ENCODE measurements at places on chromosomes 5 and 9.

GRCh38 chr9:34665067-34665380 is 2.6 kb upstream of the CCL27 start:
- no peak for DNase-seq

DNA sequence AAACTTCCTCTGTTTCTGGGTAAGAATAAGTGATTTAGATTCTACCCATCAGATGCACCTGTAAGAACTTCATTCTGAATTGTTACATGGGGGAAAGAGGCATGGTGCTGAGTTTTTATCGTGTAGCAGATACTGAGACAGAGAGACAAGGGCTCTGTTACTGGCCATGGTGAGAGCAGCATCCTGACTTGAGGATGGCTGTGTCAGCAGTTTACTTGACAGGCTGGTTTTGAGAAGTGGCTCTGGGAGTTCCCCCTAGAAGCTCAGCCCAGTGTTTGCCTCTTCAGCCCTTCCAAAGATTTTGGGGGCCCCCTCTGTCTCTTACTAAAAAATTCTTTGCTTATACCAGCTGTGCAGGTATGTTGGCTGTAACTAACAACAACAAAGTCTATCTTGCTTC is 510.5 kb downstream of the LRRC70 start:
- no peak for DNase-seq

DNA sequence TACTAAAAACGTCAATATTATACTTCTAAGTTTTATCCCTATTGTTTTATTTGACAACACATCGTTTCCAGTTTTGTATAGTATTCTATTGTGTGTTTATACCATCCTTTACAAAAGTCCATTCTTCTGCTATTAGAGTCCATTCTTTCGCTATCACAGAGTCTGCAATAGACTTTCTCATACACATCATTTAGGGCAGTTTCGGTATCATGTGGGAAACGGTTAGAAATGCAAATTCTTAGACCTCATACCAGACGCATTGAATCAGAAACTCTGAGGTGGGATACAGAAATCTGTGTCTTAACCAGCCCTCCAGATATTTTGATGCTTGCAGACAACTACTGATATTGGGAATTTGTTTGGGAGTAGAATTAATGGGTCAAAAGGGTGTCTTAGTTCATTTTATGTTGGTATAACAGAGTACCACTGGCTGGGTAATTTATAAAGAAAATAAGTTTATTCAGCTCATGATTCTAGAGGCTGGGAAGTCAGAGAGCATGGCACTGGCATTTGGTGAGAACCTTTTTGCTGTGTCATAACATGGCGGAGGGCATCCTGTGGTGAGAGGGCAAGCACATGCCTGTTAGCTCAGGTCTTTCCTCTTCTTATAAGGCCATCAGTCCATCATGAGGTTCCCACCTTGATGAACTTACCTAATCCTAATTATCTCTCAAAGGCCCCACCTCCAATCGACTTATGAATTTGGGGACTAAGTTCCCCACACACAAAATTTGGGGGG is 21.1 kb downstream of the CARTPT start:
- DNase-seq, result no peak

- DNase-seq, result no peak
Measured at GRCh38 chr5:172098883-172099282, 89.1 kb downstream of the STK10 start.

DNA sequence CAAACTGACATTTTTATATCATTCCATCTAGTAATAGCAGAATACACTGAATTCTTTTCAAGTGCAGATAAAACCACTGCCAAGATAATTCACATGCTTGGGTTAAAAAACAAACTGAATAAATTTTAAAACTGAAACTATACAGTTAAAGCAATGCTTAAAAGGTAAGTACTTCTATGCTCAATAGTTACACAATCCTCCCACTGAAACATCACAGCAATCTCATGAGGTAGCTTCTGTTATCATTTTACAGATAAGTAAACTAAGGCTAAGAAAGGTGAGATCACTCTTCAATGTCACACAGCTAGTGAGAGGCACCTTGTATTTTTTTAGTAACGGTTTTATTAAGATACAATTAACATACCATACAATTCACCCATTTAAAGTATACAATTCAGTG is 13.4 kb upstream of the GOLGA1 start:
- no peak for DNase-seq

DNA sequence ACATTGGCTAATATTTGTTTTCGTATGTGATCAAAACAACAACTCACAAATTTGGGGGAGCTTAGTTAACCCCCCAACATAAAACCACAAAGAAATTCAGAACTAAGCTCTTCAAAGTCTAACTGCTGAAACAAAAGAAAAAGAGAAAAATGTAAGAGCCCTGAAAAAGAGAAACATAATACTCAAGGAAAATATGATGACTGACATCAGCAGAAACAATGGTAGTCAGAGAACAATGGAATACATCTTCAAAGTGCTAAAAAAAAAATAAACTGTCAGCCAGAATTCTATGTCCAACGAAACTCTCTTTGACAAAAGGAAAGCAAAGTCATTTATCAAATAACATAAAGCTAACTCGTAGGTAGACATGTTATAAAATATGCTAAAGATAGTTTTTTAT is 566.3 kb upstream of the GRAMD2B start:
- no peak for DNase-seq

- DNase-seq, result no peak
Measured at GRCh38 chr9:91101611-91102168, 260.0 kb downstream of the AUH start.
